ENCODE measurements at places on chromosomes 6 and 20.

- no peak for DNase-seq
Measured at GRCh38 chr6:18388271-18388670, 1.1 kb downstream of the RNF144B start.

- no peak for DNase-seq
Measured at GRCh38 chr6:91241946-91242613, 655.2 kb upstream of the MAP3K7 start.

DNA sequence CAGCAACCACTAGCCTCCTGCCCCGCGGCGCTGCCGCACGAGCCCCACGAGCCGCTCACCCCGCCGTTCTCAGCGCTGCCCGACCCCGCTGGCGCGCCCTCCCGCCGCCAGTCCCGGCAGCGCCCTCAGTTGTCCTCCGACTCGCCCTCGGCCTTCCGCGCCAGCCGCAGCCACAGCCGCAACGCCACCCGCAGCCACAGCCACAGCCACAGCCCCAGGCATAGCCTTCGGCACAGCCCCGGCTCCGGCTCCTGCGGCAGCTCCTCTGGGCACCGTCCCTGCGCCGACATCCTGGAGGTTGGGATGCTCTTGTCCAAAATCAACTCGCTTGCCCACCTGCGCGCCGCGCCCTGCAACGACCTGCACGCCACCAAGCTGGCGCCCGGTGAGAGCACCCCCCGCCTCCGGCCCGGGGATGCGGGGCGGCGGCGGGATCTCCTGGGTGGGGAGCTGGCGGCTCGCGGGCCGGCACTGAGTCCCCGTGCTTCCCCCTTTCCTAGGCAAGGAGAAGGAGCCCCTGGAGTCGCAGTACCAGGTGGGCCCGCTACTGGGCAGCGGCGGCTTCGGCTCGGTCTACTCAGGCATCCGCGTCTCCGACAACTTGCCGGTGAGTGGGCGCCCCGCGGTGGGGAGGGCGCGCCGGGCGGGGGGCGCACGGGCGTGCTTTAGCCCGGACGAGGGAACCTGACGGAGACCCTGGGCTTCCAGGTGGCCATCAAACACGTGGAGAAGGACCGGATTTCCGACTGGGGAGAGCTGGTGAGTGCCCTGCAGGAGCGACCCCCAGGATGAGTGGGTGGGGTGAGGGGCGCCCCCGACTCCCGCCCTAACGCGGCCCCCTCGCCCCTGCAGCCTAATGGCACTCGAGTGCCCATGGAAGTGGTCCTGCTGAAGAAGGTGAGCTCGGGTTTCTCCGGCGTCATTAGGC, 585 bp downstream of the PIM1 start:
- no peak for DNase-seq

GRCh38 chr20:9609887-9610502, 95.6 kb downstream of the LAMP5 start:
- DNase-seq = no peak

- no peak for DNase-seq
Measured at GRCh38 chr20:51400051-51400926, 142.2 kb downstream of the NFATC2 start.

GRCh38 chr6:131060311-131060710, 2.7 kb downstream of the EPB41L2 start:
- DNase-seq = no peak

- DNase-seq = no peak
Measured at GRCh38 chr20:2314759-2315439, 19.1 kb downstream of the TGM3 start.

GRCh38 chr6:100845676-100846075, 35.5 kb downstream of the ASCC3 start:
- DNase-seq = no peak

DNA sequence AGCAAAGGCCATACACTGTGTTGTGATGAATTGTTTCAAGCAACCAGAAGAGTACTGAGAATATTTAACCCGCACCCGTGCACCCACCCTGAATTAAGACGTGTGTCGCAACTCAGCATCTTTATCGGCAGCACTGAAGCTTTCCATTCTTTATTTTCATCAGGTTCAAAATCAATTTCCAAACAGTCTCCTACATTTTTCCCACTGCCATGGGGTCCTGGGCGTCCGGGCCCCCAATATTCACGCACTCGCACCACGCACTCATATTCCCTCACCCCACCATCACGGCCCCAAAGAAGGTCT, 1.8 kb downstream of the LTB start:
- no peak for DNase-seq

- DNase-seq = no peak
Measured at GRCh38 chr20:60060006-60060557, 101.9 kb downstream of the CDH26 start.

- DNase-seq = no peak
Measured at GRCh38 chr20:47070176-47070575, 175.5 kb downstream of the EYA2 start.

GRCh38 chr6:147177286-147177685, 26.9 kb upstream of the STXBP5 start:
- no peak for DNase-seq

- no peak for DNase-seq
Measured at GRCh38 chr6:113073611-113074191, 726.6 kb downstream of the RFPL4B start.

GRCh38 chr20:20955892-20956291, 150.3 kb downstream of the LINC00237 start:
- DNase-seq = no peak

DNA sequence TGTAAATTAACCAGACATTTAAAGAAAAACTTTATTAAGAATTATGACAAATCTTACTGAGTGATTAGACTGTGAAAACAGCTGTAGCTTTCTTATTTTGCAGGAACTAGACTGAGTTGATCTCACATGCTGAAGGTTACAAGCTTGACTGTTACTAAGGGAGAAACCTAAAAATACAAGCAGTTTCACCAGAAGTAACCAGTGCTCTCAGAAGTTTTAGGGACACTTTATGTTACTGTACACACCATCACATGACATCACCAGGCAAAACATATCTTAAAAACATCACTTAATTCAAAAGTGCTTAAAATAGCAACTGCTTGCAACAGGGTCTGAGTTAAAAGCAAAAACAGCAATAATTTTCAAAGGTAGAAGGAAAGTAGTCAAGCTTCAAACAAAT, 5.4 kb downstream of the FBXO30 start:
- DNase-seq = no peak

DNA sequence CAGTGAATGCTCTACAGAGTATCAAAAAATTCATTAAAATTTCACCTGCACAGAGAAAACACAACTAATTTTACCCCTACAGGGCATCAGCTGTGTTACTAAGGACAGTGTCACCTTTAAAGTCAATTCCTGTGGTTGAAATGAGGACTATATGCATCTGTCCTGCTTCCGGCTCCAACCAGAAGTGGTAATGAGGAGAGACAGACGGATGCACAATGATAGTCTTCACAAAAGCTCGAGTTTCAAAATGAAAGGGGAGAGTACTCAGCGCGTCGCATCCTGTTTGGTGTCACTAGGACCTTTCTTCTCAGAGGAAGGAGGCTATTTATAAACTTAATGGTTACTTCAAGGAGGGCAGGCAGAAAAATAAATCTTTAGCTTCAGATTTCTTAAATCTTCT, 86.5 kb downstream of the LYRM4 start:
- DNase-seq = no peak

- DNase-seq = no peak
Measured at GRCh38 chr20:57628047-57628961, 8.1 kb upstream of the ZBP1 start.

- DNase-seq = no peak
Measured at GRCh38 chr20:19652591-19653026, 105.4 kb upstream of the RIN2 start.

- no peak for DNase-seq
Measured at GRCh38 chr6:127102299-127102698, 16.2 kb upstream of the RSPO3 start.

DNA sequence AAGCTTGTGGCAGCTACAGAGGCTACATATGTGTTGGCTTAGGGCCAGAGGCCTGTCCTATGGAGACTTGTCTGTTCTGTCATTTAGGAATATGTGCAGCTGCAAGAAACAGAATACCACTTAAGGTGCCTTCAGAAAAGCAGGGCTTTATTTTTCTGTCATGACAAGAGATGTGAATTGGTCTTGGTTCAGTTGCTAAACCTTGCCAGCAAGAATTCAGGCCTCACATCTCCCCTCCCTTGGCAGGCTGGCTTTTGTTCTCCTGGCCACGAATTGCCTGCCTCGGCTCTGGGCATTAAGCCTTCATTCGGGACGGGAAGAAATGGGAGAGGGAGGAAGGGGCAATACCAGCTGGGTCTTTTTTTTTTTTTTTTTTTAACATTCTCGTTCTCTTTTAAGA, 82.4 kb upstream of the TGM3 start:
- DNase-seq = no peak

GRCh38 chr20:16821211-16822089, 73.3 kb downstream of the OTOR start:
- no peak for DNase-seq

- no peak for DNase-seq
Measured at GRCh38 chr6:73290435-73290834, 27.4 kb upstream of the KHDC1 start.

DNA sequence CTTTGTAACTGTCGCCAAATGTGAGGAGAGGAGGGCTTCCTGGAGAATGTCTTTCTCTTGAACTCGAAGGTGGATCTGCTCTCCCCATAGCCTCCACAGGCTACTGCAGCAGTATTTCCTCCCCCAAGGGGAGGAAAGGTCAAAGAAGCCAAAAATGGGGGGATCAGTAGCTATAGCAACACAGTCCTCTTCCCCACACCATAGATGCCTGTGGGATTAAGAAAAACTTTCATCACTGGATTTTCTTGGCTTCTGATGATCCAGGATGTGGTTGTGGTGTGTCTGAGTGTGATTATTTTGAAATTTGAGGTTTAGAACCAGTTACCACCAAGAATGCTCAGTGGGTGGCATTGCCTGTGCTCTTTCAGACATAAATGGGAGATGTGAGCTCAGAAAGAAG, 140.1 kb upstream of the SPACA1 start:
- no peak for DNase-seq

DNA sequence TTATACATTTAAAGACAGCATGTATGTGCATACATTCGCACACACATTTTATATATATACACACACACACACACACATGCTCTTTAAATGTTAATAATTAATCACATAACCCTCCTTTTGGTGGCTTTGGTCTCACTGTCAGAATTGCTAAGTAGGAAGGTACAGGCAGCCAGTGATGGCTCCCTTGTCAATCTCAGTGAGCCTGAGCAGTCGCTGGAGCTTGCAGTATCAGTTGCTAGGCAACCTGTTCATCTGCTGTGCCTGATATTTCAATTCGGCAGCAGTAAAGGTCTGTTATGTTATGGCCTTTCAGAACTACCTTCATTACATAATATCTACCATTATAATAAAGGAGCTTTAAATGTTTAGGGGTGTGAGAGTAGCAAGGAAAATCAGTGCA, 374.3 kb downstream of the LMBRD1 start:
- DNase-seq = no peak

DNA sequence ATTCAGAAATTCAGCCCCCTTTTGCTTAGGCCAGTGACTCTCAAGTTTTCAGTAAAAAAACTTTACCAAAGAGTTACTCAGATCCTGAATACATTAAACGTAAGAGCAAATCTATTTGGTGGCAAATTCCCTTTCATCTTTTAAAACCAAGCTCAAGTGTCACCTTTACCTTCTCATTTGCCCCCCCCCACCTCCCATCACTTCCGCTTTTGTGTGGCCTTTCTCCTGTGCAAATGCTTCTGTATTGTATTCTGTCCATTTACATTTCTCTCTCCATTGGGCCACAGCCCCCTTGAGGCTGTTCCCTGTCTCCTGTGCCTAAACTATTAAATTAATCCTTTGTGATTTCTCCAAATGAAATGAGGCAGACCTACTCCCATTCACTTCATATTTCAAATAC, 1.9 kb downstream of the NOL7 start:
- DNase-seq = no peak

DNA sequence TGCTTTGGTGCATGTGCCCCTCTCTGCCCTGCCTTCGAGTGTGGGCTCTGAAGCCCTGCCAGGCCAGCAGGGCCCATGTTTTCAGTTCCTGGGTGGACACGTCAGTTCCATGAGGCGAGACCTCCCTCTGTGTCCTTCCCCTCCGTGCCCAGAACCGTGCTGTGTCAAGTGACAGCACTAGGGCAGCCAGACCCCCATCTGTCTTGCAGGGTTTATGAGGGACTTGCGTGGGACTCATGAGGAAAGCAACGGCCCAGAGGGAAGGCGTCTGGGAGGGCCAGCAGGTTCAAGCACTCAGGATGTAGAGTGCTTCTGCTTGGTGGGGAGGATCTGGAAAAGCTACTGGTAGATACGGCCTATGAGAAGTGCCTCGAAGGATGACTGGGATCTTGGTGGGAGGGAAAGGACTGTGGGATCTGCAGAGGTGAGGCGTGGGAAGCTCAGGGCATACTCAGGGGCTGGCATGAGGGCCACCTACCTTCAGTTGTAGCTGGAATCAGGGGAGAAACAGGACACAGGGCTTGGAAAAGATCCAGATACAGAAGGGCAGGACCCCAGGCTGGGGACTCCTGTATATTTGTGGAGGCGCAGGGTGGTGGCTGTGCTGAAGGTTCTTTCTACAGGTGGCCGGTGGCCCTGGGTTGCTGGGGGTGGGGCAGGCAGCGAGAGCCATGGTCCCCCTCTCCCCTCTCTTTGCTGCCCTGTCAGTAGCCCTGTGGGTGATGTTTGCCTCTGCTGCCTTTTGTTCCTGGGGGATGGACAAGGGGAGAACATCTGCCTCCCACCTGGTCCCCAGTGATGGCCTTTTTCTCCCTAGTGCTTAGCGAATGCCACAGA, 5.5 kb downstream of the NPEPL1 start:
- DNase-seq = no peak

DNA sequence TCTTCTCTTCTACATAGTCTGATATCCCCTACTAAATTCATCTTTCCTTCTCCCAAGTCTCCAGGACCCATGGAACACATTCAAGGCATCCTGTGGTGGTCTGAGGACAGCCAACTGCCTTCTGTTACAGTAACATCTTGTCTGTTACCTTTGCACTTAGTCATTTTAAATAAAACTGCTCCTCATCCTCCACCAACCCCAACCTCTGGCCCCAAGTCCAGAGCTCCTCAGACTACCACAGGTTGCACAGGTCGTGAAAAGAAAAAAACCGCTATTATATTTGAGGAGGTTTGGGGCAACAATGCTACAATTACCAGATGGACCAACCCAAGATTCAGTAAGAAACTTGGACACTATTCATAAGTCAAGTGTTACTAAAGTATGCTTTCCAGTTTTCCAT, 49.9 kb downstream of the MAN1A1 start:
- DNase-seq = no peak

- DNase-seq = no peak
Measured at GRCh38 chr6:62328607-62329006, 42.6 kb upstream of the KHDRBS2 start.

GRCh38 chr6:3881711-3882421, 32.7 kb downstream of the FAM50B start:
- DNase-seq = no peak
